NCI-H526 (cell line): ENCODE measurements at places on chromosomes 4 and X.

DNA sequence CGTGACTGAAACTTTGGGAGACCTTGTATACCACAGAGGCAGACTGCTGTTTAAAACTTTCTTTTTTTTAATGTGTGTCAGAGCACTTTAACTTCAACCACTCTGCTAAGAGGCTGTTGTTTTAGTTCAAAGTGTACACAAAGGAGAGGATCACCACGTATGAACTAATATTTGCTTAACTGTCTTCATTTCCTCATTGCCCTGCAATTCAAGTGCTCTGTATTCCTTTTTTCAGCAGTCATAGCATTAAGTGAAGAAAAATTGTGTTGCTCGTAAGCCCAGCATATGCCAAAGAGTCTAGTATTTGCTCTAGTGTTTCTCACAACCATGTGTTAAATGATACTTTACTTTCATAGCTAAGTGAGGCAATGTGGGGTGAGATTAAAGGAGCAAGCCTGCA, 63.0 kb upstream of the HHIP start:
- no peak for DNase-seq

- peak; percentile 29 for DNase-seq
Measured at GRCh38 chrX:1283741-1284140, 15.1 kb downstream of the CSF2RA start.

- DNase-seq, result no peak
Measured at GRCh38 chrX:8692871-8693270, 39.1 kb downstream of the ANOS1 start.

DNA sequence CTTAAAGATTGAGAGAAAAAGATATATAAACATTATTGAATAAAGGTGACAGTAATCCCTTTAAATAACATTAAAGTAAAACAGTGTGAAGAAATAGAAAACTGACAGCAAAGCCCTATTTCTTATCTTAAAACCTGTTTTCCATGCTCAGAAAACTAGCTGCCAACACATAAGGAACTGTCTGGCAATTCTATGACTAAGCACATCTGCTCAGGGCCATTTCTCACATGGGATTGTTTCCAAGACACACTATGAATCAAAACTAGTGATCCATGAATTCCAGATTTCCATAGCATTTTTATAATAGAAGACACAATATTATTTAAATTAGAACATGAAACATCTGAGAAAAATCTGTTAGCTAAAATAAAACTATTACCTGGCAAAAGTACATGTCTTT, 113.4 kb downstream of the SCLT1 start:
- DNase-seq, result no peak

DNA sequence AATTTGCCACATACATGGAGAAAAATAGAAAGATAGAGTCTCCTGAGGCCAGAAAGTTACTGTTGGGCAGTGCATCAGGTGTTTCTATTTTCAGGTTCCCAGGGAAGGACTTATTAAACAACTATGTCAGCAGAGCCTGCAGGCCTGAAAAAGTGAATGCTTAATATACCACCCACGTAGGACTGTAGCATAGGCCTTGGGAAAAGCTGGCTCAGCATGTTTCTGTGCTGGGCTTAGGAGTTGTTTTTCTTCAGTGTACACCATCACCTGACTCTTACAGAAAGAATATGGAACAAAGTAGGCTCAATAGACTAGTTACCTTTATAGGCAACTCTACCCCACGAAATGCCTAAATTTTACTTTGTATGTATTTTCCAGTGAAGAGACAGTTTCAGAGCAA, 1385.9 kb downstream of the FAM133A start:
- DNase-seq, result no peak

- DNase-seq, result no peak
Measured at GRCh38 chr4:94722270-94722669, 35.5 kb upstream of the BMPR1B start.

DNA sequence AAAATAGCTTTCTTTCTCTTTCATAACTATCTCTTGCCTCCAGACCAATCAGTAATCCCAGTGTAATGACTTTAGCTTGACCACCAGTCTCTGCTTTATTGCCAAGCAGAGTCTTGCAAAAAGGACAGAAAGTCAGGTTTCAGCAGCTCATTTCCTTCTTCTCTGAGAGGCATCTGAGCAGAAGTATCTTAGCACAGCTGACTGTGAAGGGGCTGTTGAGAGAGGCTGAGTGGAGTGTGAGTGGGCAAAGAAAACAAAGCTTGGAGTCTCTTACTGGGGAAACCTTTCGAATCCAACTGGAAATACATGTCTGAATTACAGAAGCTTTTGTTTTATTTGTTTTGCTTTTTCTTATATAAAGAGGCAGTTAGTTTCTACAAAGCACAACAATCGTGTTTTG, 170.3 kb upstream of the IGFBP7 start:
- DNase-seq, result no peak

DNA sequence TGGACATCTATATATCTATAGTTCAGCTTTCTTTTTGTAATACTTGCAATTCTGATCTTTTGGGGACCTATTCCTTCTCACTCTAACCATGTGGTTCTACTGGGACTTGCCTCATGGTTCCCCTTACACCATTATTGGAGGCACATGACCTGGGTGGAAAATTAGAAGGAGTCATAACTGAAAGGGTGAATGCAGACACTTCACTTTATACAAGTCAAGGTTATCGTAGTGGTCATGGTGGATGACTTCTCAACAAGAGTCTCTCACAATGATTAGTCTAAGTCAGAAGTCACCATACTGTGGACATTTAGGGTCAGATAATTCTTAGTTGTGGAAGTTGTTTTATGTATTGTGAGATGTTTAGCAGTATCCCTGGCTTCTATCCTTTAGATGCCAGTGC, 10.5 kb upstream of the EIF4E start:
- DNase-seq, result no peak

- no peak for DNase-seq
Measured at GRCh38 chr4:39950861-39951481, 26.7 kb downstream of the PDS5A start.

GRCh38 chrX:85309717-85310116, 65.9 kb downstream of the ZNF711 start:
- no peak for DNase-seq

DNA sequence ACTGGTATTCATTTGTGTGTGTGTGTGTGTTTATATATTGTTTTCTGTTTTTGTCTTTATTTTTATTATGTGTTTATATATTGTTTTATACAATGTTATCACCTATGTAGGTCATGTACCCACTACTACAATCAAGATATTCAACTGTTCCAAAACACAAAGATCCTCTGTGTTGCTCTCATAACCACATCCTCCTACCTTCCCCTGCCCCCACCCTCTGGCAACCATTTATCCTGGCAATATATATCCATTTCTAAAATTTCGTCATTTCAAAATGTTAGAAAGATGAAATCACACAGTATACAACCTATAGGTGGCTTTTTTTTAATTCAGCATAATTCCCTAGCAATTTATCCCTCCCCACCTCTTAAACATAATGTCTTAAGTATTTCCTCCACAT, 18.8 kb upstream of the RPL34 start:
- no peak for DNase-seq

- DNase-seq, result no peak
Measured at GRCh38 chr4:141058591-141059512, 74.4 kb downstream of the RNF150 start.

GRCh38 chrX:95057341-95057740, 1383.3 kb downstream of the FAM133A start:
- DNase-seq, result no peak

DNA sequence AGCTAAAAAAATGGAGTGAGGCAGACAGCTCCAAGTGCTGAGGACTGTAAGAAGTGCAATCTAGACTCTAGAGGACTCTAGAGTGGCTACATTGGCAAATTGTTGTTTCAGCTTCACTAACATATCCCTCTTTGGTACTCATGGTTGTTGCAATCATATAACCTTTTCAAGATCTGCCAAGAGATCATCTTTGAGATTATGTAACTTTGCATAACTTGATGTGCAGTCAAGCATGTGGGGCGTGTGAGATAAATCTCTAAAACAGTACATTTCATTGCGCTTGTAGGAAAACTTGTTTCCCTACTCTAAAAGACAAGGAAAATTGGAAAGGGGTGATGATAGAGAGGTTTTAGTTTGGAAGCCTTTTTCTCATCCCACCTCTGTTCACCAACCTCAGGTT, 11.2 kb upstream of the BRS3 start:
- no peak for DNase-seq

- no peak for DNase-seq
Measured at GRCh38 chrX:45992402-45993123, 552.7 kb downstream of the ZNF674 start.
